ENCODE measurements at places on chromosomes 5 and 9. TPM values are rescaled to one million over a fixed set of nuclear protein-coding genes. Genes with fewer than 3 reads are reported as not detected.

DNA sequence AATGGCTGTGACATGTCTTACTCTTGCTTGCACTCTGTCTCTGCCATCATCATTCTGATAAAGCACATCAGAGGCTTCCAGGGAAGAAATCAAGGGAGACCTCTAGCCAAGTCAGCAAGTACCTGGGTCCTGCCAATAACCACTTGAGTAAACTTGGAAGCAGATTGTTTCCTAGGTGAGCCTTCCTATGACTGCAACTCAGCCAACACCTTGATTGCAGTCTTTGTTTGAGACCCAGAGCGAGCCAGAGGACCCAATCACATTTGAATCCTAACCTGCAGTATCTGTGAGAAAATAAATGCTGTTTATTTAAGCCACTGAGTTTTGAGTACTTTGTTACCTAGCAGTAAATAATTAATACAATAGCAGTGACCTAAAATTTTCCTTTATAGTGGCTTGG is 356.8 kb upstream of the CHD1 start:
- no peak for DNase-seq

GRCh38 chr9:80496901-80497556 is 925.3 kb downstream of the TLE4 start:
- no peak for DNase-seq

GRCh38 chr5:93585767-93586385 is 2.9 kb downstream of the NR2F1 start:
- no peak for DNase-seq

Gene ZNF474
- 0.80 TPM for total RNA-seq

Gene GEMIN5
- total RNA-seq: 16.0 TPM

Gene HMGCS1
- total RNA-seq: 115 TPM

- no peak for DNase-seq
Observed at GRCh38 chr5:140169410-140169809, 5.6 kb upstream of the CYSTM1 start.

GRCh38 chr5:124655921-124656511 is 90.4 kb downstream of the ZNF608 start:
- DNase-seq: no peak

DNA sequence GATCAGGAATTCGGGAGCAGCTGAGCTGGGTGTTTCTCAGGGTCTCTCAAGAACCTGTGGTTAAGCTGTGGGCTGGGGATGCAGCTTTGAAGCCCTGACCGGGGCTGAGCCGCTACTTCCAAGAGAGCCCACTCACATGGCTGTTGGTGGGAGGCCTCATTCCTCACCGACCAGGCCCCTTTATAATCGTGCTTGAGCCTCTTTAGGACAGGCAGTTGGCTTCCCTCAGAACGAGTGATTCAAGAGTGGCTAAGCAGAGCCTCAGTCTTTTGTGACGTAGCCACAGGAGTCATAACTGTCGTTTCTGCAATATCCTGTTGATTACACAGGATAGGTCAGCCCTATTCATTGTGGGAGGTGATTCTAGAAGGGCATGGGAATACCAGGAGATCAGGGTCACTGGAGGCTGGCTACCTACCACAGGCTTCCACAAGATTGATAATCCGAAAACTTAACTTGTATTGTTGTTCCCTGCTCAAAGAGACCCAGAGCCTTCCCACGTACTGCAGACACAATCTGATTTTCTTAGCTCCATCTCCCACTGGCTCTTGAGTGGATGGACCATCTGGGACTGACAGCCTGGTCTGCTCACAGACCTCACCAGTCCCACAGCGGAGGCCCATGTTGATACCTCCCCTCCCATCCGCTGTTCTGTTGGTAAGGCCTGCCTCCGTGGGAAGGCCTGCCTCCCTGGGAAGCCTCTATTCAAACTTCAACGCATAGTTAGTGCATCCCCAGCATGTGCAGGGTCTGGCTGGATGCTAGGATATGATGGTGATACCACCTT is 3.0 kb upstream of the ERGIC1 start:
- peak; percentile 51 for DNase-seq

- DNase-seq: no peak
Observed at GRCh38 chr9:90830051-90830450, 28.4 kb downstream of the SYK start.

DNA sequence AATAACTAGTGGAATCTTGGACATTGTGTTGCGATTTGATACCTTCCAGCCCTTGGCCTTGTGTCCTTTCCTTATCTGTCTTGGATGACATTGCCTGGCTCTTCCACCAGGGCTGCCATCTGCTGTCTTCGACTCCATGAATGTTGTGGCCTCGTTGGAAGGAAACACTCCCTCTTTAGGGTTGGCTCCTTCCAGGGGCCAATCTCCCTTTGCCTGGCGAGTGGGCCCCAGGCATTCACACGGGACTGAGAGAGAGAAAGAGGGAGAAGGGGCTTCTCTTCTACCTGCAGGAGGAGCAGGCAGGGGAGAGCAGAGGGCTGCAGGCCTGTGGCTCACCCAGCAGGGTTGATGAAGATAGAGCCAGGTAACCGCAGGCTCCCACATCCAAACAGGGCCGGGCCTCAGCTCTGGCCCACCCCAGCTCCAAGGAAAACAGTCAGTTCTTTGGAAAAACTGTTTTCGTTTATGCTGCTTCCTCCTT is 31.3 kb downstream of the FGF1 start:
- no peak for DNase-seq

GRCh38 chr9:3758816-3759576 is 233.2 kb upstream of the RFX3 start:
- DNase-seq: no peak

GRCh38 chr5:141816598-141817399 is 61.4 kb downstream of the PCDH1 start:
- DNase-seq: no peak

DNA sequence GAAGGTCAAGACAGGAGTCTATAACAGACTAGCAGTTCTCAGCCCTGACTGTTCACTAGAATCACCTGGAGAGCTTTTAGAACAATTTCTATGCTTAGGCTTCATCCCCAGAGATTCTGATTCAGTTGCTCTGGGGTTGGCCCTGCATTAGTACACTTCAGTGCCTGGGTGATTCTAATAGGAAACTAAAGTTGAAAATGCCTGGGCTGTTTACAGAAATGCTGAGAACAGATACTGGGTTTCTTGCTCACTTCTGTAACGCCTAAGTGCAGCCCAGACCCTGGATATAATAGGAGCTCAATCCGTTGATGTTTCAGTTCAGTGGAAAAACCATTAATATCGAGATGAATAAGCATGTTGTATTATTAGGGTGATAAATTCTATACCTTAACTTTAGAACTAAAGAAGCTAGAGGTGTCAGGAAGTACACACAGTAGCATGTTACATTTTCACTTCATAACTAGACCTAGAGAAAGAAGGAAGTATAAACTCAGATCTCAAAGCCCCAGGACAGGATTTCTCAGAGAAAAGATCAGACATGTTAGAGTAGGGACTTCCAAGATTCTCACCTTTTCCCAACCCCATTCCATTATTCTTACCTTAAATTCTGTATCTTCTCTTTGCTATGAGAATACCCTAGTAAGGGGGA is 20.4 kb downstream of the HAVCR2 start:
- no peak for DNase-seq

GRCh38 chr5:21642312-21642711 is 1210.8 kb downstream of the CDH12 start:
- DNase-seq: no peak

DNA sequence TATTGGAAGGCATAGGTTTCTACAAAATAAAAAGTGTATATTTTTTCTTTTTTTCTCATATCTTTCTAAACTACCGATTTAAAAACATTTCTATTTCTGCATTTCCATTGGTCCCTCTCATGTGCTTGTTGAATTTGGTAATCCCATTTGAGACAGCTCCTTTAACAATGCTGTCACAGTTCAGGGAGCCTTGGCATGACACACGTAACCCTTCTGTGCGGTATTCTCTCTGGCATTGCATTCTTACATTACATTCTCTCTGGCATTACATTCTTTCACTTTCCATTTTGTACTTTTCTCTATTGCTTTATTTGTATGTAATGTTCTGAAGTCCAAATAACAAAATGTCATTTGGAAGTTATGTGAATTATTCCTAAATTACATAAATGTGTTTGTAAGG is 150.7 kb upstream of the RASGRF2 start:
- DNase-seq: no peak

- DNase-seq: no peak
Observed at GRCh38 chr9:77820293-77820954, 172.3 kb upstream of the GNA14 start.

Gene PLPPR1
- total RNA-seq: 4.3 TPM

Gene INSL6
- total RNA-seq: not detected

DNA sequence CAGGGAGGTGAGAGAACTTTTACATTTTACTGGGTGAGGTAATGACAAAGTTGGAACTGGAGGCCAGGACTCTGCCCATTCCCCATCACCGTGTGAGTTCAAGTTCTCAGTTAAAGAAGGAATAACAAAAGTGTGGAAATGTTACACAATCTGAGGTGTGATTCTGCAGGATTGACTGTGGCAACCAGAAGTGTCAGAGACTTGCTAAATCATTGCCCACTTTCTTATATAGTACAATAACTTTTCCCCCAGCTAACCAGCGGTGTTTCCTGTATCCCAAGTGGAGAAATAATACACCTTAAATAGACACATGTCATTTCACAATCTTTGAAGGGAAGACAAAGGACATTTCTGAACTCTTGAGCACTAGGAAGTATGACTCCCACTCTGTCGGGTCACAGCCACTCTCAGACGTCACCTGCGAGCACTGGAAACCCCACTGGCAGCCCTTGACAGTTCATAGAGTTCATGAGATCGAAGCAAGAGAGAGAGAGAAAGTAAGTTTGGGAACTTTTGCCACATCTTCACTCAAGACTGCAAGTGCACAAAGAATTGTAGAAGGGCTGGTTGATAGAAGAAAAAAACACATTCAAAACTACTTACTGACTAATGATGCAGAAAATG is 28.4 kb downstream of the PAX5 start:
- no peak for DNase-seq

DNA sequence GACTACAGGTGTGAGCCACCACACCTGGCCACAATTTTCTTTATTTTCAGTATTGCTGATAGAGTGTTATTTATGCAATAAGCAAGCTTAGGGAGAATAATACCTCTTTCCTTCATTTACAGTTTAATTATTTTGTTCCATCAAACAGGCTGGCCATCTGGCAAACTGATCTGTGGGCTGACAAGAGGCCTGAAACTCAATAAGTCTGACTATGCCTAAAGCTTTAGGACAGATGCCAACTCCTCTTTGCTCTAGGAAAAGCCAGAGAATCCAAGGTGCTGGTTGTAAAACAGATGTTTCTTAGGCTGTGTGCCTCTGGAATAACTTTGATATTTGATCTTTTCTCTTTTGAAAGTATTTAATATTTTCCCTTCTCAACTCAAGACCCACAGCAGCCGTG is 98.4 kb downstream of the TARS1 start:
- DNase-seq: no peak

Gene FBP2
- total RNA-seq: not detected

Gene NUDCD2
- 23.0 TPM for total RNA-seq

Gene CAMLG
- total RNA-seq: 37.8 TPM

Gene GPR107
- total RNA-seq: 42.4 TPM

Gene ACSL6
- 3.3 TPM for total RNA-seq

DNA sequence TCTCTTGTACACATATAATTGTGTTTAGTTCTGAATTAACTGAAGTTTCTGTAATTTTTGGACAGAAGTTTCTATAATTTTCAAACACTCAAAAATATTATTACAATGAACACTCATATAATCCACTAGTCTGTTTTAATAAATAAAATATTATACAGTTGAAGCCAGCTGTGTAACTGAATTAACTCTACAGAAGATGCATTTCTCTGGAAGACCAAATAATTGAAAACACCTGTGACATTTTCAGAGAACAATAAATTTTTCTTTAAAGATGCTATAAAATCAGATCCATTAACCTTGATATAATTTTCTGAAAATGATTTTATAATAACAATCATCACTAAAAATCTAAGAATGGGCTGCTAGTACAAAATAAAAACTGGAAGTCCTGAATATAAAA is 14.7 kb downstream of the NADK2 start:
- DNase-seq: no peak

- DNase-seq: peak; percentile 79
Observed at GRCh38 chr9:95552814-95553546, 36.2 kb upstream of the PTCH1 start.

GRCh38 chr9:134025606-134026541 is 593 bp downstream of the BRD3OS start:
- DNase-seq: no peak

Gene OR1Q1
- total RNA-seq: not detected

DNA sequence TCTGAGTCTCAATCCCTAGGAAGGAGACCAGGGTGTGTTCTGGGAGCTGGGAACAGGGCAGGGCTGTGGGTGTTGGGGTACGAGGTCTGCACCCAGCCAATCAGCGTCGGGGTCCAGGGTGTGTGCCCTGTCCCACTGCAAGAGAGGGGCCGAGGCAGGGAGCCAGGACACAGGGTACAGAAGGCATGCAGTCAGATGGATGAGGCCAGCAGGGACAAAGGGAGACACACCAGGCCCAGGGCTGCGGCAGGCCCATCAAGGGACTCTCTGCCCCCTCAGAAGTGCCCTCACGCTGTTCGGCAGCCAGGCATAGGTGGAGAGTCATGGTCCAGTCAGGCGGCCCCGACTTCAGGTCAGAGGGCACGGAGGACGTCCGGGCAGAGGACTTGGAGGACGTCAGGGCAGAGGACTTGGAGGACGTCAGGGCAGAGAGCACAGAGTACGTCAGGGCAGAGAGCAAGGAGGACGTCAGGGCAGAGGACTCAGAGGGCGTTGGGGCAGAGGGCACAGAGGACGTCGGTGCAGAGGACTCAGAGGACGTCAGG is 28.8 kb upstream of the ADAMTS2 start:
- DNase-seq: peak; percentile 47

- DNase-seq: no peak
Observed at GRCh38 chr5:82918311-82919031, 158.7 kb downstream of the TMEM167A start.

Gene WDR41
- 43.2 TPM for total RNA-seq

DNA sequence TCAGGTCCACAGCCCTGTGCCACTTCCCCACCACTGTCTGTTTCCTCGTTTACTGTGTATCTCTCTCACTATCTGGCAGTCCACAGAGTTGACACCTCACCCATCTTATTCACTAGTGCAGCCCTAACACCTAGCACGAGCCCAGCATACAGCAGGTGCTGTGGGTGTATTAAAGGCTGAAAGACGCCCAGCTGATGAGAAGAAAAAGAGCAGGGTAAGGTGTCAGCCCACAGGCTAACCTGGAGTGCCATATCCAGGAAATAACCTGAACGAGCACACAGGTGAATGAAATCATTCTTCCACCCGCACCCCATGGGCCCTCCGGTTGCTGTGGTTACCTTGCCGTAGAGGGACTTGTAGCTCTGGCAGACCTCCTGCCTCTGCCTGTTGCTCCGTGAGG is 18.6 kb downstream of the ANXA6 start:
- DNase-seq: no peak

Measured in sciatic nerve (tissue), 2 donors.